Effector memory CD4-positive, alpha-beta T cell (primary cell): ENCODE measurements at places on chromosomes 5 and 9.

GRCh38 chr9:75775966-75776691, 114.3 kb upstream of the PCSK5 start:
- DNase-seq = no peak

DNA sequence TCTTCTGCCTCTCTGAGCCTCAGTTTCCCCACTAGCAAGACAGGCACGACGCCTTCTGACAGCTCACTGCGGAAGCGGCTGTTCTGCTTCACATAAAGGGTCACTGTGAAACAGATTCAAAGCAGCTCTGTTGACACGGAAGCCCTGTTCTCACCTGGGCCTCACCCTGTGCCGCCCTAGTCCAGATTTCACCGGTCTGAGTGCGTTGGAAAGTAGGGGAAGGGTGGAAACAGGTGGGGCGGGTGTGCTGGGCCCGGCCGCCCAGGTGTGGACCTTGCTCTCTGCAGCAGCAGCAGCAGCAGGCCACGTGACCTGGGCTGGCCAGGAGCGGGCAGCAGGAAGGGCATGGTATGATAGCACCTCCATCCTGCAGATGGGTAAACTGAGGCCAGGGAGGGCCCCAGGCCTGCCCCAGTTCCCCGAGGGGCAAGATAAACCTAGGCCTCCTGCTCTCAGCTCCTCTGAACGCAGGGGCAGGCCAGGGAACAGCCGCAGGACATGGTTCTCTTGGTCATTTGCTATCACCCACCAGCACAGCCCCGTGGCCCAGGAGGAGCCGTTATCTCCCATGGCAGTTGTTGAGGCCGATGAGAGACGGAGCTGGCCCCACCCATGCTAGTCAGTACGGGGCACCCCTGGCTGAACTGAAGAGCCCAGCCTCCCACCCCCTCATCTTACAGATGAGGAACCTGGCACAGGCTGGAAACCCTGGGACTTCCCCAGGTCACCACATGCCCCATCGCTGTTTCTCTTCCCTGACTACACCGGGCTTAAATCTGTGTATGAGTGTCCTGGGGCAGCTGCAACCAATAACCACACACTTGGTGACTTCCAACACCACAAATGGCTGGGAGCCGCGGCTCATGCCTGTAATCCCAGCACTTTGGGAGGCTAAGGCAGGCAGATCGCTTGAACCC, 12.1 kb downstream of the PTGES2 start:
- no peak for DNase-seq

- no peak for DNase-seq
Measured at GRCh38 chr5:125202871-125203438, 456.5 kb upstream of the ZNF608 start.

DNA sequence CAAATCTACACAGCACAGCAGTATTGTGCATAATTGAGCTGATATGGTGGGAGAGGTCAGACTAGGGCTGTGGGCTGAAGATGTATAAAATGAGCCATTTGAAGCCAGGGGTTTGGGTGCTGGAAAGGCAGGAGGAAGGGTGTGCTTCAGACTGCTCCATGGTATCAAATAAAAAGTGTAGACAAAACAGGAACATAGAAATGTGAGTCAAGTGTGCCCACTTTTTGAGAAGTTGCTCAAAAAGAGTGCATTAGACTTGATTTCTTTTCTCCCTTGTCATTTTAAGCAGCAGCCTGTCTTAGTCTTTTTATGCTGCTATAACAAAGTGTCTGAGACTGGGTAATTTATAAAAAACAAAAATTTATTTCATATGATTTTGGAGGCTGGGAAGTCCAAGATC, 55.8 kb upstream of the ZFAND5 start:
- DNase-seq = no peak

GRCh38 chr5:172411484-172412072, 42.7 kb downstream of the SH3PXD2B start:
- no peak for DNase-seq

DNA sequence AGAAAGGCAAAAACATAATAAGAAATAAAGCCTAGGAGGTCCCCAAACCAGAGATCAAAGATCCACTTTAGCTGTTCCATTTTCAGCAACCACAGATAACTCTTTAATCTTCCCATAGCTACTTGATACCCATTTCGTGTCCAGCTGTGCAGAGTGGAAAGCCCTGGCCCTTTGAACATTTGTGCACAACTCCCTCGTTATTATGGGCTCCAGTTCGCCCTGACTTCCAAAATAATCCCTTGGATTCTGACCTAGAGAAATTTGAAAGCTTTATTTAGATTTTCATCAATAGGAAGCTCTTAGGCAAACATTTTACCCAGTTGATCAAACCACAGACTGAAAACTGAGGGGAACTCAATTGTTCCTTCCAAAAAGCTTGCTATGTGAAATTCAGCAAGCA, 4.8 kb downstream of the MYOT start:
- no peak for DNase-seq

GRCh38 chr5:172140120-172140519, 47.9 kb downstream of the STK10 start:
- DNase-seq = no peak

GRCh38 chr9:15867334-15867733, 314.5 kb downstream of the CCDC171 start:
- no peak for DNase-seq

DNA sequence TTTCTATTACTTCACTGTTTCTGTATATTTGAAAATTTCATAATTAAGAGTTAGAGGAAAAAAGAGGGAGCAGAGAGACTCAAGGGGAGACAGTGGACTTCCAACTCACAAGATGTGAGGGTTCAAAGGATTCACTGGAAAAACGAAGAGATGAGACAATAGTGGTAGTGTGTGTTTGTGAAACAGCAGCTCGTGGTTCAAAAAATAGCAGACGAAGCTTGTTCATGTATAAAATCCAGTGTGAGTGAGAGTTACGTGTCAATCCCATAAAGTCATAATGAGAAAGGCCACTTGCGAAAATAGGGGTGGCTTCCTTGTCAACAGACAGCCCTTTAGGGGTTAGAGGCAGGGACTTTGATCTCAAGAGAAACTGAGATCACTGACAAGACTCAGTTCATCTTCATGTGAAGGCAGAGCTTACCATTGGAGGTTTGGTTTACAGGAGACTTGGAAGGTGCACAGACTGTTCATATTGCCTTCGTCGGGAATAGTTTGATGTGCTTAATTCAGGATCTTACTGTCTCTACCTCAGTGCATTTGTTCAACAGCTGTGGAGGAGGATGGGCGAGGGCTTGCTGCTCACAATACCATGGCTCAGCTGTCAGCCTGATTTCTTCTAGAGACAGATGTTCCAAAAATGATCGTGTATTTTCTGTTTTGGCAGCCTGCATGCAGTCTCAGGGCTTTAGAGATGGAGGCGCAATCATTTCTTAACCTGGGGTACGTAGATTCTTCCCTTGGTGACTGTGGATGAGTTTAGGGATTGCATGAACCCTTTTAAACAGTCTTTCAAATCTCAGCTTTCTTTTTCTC, 105.7 kb upstream of the KLF9 start:
- DNase-seq = no peak

DNA sequence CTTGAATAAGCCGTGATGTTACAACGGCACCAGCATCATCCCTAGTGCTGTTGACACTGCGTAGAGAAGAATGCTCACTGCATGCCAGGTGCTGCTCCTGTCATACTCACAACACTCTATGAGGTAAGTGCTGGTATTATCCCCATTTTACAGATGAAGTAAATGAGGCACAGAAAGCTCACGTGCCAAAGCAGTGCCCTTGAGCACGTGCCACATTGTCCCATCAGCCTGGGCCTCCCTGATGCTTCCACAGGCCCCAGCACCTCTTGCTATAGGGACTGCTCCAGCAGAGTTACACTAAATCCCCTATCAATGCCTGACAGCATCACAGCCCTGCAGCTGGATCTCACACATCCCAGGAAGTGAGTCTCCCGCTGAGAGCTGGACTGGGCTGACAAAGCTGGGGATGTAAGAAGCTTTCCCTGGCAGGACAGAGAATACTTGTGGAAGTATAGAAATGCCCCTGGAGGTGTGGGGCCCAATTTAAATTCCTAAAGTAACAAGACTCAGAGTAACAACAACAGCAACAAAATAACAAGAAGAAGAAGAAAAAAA, 216.1 kb downstream of the FSTL4 start:
- no peak for DNase-seq

- DNase-seq = no peak
Measured at GRCh38 chr5:171309276-171310211, 496 bp downstream of the TLX3 start.
